Camera-type eye (tissue), 1 donor: ENCODE measurements at places on chromosomes 3 and 15. TPM values are rescaled to one million over a fixed set of nuclear protein-coding genes. Genes with fewer than 3 reads are reported as not detected.

The GOLGA6L4 gene
- 3.5 TPM for total RNA-seq

The EPB42 gene
- total RNA-seq = 5.3 TPM

The GXYLT2 gene
- total RNA-seq = 33.9 TPM

The TUSC2 gene
- 31.8 TPM for total RNA-seq

The WDR72 gene
- total RNA-seq = 1.4 TPM

The CCRL2 gene
- total RNA-seq = 1.7 TPM

The SLC38A3 gene
- total RNA-seq = 21.4 TPM

The GJD2 gene
- total RNA-seq = 14.5 TPM

The NR2F2 gene
- total RNA-seq = 27.2 TPM

The C3orf20 gene
- 0.22 TPM for total RNA-seq

The CEMIP gene
- total RNA-seq = 4.0 TPM

The PTPN23 gene
- total RNA-seq = 25.0 TPM

The MYZAP gene
- 2.9 TPM for total RNA-seq
